Suppressor macrophage treated with lipopolysaccharide for 1 hour (primary cell): ENCODE measurements at places on chromosomes 4 and X.
A peak's percentile ranks its signal among the peaks of the same experiment; 100 is the strongest.

GRCh38 chrX:78168065-78168464 is 28.6 kb upstream of the TAF9B start:
- no peak for DNase-seq

GRCh38 chr4:150632639-150633038 is 50.7 kb downstream of the MAB21L2 start:
- DNase-seq, result no peak

- DNase-seq, result no peak
Measured at GRCh38 chr4:106306561-106306960, 9.4 kb downstream of the TBCK start.

DNA sequence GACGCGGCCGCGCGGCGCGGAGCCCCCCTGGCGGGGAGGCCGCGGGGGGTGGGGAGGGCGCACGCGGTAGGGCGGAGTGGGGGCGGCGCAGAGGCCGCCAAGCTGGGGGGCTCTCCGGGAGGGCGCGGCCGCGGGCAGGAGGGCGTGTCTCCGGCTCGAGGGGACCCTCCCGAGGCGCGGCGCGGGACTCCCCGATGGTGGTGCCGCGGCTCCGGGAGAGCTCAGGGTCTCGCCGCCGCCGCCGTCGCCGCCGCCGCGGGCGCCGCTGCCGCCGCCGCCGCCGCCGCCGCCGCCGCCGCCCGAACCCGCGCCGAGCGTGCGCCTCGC is 165 bp upstream of the PTCHD1 start:
- DNase-seq, result no peak

GRCh38 chr4:121339307-121339706 is 41.5 kb downstream of the QRFPR start:
- no peak for DNase-seq

DNA sequence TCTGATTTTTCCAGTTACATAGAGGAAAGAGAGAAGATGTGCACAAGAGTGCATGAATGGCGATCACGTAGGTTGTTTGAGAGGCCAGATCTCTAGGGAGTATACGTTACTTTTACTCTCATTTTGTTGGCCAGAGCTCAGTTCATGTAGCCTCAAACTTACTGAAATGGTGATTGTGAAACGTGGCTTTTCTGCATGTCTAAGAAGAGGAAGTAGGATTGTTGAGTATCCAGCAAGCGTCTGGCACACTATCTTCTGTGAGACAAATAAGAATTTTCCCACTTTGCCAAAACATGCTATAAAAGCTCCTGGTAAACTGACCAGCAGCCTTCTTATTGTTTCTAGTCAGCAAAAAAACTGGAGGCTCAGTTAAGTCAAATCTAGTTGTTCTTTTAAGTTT is 264.5 kb upstream of the EMCN start:
- peak; percentile 22 for DNase-seq
